H7 (cell line): ENCODE measurements at places on chromosomes 4 and X. TPM values are rescaled to one million over a fixed set of nuclear protein-coding genes. Genes with fewer than 3 reads are reported as not detected.

MAGEA9B gene
- total RNA-seq, result not detected in 2 replicates

GPRASP1 gene
- 1.3 and 2.1 TPM in 2 replicates for total RNA-seq

AFF2 gene
- total RNA-seq, result 14.6 TPM in 2 replicates

SMR3B gene
- not detected in 2 replicates for total RNA-seq

GRID2 gene
- 19.1 and 25.6 TPM in 2 replicates for total RNA-seq

CENPVL2 gene
- 1.3 and 1.4 TPM in 2 replicates for total RNA-seq

ETDA gene
- not detected in 2 replicates for total RNA-seq

TRO gene
- 49.8 and 53.7 TPM in 2 replicates for total RNA-seq

TBC1D25 gene
- total RNA-seq, result 4.0 and 6.5 TPM in 2 replicates

KLHL34 gene
- not detected in 2 replicates for total RNA-seq

MFAP3L gene
- 49.1 and 55.8 TPM in 2 replicates for total RNA-seq

NAA11 gene
- total RNA-seq, result not detected in 2 replicates

KIF4A gene
- total RNA-seq, result 25.7 and 36.0 TPM in 2 replicates

GPR34 gene
- total RNA-seq, result not detected in 2 replicates

ETNPPL gene
- total RNA-seq, result 1.0 and 2.3 TPM in 2 replicates

LRIT3 gene
- total RNA-seq, result 0.07 and 0.14 TPM in 2 replicates

ARMCX2 gene
- total RNA-seq, result 108 and 114 TPM in 2 replicates

TCEAL2 gene
- 3.2 and 7.5 TPM in 2 replicates for total RNA-seq

GPM6B gene
- total RNA-seq, result 205 and 225 TPM in 2 replicates

NELFA gene
- total RNA-seq, result 61.2 and 70.4 TPM in 2 replicates

CFAP47 gene
- total RNA-seq, result 0.07 TPM in 1 of 2 replicates, not detected in the other

PAGE1 gene
- not detected in 2 replicates for total RNA-seq

LIMCH1 gene
- 0.76 and 0.85 TPM in 2 replicates for total RNA-seq

UGT2B11 gene
- not detected in 2 replicates for total RNA-seq

AMER1 gene
- total RNA-seq, result 7.4 and 8.3 TPM in 2 replicates
